ENCODE measurements at places on chromosomes 1 and 21.

GRCh38 chr1:190328871-190329270 lies 148.8 kb downstream of the BRINP3 start:
- no peak for DNase-seq

GRCh38 chr1:169708647-169709046 lies 2.8 kb downstream of the SELL start:
- no peak for DNase-seq

GRCh38 chr1:166484471-166484870 lies 317.7 kb upstream of the FAM78B start:
- DNase-seq: no peak

DNA sequence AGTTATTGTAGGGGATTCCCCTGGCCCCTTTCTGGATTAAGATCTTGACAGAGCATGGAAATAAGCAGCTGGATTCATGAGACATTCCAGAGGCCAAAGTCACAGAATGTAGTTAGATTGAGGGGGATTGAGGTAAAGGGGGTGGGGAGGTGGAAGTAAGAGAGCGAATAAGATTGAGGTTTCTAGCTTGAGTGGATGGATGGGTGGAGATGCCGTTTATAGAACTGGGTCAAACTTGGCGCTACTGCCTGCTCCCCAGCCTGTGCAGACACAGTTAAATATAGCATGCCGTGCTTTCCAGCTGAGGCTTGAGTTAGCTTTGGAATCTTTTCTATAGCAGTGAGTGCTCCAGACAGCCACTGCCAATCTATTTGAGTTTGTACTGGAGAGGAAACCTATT lies 85.7 kb downstream of the DYRK1A start:
- no peak for DNase-seq

DNA sequence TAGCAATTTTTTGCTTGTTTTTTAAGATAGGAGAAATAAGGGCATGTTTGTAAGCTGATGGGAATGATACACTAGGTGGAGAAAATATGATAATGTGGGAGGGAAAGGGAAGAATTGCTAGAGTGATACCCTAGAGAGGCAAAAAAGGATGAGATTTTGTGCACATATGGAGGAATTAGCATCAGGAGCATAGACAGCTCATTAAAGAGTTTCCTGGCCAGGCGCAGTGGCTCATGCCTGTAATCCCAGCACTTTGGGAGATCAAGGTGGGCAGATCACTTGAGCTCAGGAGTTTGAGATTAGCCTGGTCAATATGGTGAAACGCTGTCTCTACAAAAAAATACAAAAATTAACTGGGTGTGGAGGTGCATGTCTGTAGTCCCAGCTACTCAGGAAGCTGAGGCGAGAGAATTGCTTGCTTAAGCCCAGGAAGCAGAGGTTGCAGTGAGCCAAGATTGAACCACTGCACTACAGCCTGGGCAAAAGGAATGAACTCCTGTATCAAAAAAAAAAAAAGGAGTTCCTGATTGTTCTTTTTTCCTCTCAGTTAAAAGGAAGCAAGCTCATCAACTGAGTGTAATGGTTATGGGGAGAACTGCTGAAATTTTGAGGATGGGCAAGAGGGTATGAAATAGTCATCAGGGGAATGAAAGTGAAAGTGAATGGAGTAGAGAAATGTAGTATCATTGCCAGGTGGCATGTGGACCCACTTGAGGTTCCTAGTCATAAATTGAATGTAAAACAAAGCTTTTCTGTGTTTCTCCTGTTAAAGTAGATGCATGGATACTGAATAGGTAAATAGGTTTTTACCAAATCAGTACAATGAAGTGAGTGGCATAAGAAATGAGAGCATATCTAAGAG lies 35.5 kb downstream of the SH3GLB1 start:
- no peak for DNase-seq

GRCh38 chr1:206583707-206584648 lies 28.3 kb downstream of the EIF2D start:
- peak; percentile 91 for DNase-seq

GRCh38 chr1:9858293-9859035 lies 34.7 kb upstream of the CLSTN1 start:
- no peak for DNase-seq
